ENCODE measurements at places on chromosomes 6 and 20.

DNA sequence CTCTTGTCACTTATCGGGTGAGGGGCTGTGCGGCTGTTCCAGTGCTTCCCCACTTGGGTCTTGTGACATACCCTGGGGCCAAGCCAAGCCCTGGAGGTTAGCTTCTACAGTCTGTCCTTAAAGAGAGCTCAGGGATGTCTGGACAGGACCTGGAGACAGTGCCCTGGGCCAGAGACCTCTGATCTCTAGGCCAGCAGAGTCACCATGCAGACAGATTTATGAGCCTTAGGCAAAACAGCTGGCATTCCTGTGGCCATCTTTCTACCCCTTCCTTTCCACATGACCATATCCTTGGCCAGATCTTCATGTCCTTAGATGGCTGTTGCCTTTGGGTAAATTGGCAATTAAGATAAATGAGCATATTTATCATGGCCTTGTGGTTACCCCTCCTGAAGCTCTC lies 678.6 kb downstream of the MAFB start:
- DNase-seq = no peak

DNA sequence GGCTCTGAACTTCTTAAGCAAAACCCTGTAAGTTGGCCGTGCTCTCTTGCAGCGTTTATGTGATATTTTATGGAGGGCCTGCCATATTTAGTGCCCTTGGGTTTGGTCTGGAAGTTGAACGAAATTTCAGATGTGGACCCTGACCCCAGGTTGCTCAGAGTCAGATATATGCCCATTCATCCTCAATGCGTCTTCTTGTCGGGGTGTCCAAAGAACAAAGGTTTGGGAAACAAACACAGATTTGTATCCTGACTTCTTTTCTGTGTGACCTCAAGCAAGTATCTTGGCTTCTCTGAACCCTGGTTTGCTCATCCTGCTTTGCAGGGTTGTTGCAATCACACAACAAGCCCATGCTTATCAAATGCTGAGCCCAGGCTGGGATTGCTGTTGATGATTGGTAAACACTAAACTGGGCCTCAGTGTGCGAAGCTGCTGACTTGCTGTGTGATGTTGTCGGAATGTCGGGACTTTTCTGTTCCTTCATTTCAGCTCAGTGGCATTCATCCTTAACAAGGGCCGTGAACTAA lies 103.5 kb upstream of the PTPN1 start:
- no peak for DNase-seq

DNA sequence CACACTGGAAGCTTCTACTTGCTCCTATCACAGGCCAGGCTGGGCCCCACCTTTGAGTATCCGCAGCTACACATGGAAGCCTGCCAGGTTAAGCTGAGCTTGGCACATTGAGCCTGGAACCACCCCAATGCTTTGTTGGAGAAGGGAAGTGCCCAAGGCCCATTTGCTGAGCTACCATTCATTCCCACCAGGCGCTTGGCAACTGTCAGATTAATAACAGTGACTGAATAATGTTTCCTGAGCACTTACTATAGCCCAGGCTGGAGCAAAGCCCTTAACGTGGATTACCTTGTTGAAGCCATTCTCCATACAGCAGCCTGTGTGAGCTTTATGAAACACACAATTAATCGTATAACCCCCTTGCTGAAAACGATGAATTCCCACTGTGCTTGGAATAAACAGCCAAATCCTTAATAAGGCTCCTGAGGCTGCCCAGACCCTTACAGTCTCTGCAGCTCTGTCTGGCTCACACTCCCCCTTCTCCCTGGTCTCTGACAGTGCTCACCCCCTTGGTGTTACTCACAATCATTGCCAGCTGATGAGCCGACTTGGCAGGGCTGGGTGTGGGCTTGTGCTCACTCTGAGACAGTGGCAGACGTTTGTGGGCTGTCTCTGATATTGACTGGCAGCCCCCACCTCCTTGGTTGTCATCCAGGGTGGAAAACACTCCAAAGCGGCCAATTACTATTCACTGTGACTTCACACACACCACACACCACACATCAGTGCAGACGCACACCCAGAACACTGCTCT lies 357.1 kb downstream of the MAFB start:
- no peak for DNase-seq

GRCh38 chr6:45265246-45265645 lies 62.9 kb upstream of the RUNX2 start:
- DNase-seq = no peak

GRCh38 chr20:7841291-7841970 lies 98.8 kb downstream of the HAO1 start:
- no peak for DNase-seq

- no peak for DNase-seq
Observed at GRCh38 chr20:58481481-58482021, 33.6 kb downstream of the APCDD1L start.
